ENCODE measurements at places on chromosomes 12 and 14.

DNA sequence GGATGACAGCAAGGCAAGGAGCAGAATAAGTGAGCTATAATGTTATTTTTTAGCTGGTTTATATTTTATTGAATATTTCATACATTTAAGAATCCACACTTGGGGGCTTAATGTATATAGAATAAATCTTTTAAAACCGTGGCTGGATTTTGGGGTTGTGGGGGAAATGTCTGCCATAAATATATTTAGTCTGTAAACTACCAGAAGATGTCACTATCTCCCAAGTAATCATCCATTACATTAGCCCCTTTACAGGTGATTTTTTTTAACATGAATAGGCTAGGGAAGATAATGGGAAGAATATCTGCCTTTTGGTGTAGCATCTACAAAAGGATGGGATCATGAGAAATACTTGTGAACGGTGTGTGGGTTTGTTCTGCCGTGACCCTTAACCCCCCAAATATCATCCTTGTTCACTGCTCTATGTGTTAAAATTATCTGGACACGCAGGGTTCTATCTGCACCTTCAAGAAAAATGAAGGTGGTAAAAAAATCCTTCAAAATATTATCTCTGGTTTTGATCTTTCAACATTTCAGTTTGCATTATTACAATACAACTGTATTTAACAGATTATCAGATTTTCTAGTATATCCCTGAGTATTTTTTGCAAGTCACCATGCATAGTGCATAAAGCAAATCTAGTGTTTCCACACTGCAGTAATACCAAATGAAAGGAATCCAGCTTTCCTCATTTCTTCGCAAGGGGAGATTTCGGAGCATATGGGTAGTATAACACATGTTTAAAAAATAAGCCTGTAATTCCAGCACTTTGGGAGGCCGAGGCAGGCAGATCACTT is 8.0 kb upstream of the SLC17A8 start:
- DNase-seq, result no peak

DNA sequence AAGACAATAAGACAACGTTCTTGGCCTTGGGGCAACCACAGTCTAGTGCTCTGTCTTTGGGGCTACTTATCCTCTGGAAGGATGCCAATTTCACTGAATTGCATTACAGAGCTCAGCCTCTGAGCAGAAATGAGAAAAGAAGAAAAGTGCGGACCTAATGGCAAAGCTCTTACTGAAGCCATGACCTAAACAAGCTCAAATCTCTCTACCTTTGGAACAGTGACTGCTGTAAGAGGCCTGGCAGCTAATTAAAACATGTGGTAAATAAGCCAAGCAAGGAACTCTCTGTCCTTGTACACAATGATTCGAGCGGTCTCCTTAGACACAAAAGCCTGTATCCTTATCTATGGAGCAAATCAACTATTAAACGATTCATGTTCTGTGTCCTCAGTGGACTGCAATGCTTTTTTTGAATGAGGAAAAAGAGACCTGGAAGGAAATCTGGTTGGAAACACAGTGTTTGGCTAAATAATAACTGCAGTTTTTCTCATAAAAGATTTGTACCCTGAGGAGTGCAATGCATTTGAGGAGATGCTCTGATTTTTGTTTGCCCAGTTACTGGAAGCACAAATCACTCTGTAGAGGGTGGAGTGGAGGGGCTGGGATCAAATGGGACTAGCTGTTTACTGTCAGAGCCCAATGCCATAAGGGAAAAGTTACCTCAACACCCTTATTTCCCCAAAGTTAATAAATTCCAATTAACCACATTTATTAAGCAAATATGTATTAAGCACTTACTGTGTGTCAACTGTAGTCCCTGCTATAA is 113.9 kb downstream of the NDUFA12 start:
- no peak for DNase-seq

DNA sequence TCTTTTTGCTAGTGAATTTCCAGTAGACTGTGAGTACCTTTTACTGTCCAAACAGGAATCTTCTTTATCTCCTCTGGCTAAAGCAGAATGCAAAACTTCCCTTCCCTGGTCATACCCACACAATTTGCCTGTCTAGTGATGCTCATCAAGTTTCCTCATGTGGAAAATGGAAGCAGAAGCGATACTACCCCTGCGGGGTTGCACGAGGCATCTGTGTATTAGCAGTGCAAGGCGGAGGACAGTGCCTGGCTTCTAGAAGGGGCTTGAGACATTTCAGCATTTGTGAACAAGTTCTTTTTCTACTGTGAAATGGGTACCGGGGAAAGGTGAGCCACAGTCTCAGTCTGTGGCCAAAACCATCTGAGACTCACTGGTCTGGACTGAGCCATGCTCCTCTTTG is 340.9 kb downstream of the AACS start:
- DNase-seq, result no peak

GRCh38 chr14:90645842-90646443 is 170.3 kb downstream of the TTC7B start:
- DNase-seq, result no peak

DNA sequence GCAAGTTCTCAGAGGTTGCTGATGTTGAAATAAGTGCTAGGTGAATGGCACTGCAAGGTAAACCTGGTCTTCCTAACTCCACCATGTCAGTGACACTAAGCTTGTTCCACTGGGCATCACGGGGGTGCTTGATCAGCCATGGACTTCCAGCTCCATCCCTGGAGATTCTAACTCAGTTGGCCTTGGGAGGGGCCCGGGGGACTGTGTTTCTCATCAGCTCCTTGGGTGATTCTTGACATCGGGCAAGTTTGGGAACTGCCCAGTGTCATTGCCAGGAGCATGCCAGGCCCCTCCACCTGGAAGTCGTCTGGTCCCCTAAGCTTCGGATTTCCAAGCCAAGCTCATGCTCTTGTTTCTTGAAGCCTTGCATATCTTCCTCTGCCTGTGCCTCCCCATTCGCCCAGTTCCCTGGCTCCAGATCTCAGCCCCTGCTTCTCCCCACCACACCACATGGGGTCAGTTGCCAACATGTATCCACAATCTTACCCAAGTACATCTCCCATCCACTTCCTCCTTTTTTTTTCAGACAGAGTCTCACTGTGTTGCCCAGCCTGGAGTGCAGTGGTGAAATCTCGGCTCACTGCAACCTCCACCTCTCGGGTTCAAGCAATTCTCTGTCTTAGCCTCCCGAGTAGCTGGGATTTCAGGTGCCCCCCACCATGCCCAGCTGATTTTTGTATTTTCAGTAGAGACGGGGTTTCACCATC is 30.7 kb upstream of the RFLNA start:
- no peak for DNase-seq

- DNase-seq, result no peak
Observed at GRCh38 chr14:95614349-95614748, 71.9 kb upstream of the TCL1B start.

GRCh38 chr12:53241623-53242412 is 9.8 kb upstream of the RARG start:
- no peak for DNase-seq

- DNase-seq, result no peak
Observed at GRCh38 chr14:104816616-104816884, 15.6 kb downstream of the ZBTB42 start.

DNA sequence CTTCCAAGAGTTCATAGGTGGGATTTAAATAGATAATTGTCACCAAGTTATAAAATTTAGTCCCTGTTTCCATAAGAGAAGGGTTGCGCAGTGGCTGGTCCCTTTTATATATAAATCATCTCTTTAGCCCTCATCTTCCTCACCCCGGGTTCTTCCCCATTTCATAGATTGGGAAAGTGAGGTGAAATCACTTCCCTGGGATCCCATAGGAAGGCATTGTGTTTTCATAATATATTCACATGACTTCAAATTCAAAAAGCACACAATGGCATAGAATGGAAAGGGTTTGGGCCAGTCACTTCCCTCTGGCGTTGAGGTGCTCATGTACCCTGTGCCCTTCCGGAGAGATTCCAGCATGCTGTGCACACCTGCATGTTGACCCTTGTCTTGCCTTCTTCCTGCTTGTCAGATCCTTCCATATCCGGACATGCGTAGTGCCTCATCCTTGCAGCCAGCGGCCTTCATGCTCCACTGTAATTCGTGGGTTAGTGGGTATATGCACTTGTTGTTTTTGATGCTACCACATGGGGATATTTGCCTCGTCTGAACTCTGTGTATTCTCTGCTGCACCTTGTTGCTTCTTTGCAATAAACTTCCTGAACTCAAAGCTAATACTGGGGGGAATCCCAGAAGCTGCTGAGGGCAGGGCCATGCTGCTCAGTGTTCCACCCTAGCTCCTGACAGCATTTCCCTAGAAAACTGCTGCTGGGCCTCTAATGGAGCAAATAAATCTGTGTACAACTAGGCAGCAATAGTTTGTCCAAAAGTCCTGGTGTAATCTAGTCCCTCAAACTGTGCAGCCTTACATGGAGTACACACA is 59.6 kb downstream of the ANAPC7 start:
- DNase-seq, result no peak
